NCI-H69 (cell line): ENCODE measurements at places on chromosomes 11 and 22.

DNA sequence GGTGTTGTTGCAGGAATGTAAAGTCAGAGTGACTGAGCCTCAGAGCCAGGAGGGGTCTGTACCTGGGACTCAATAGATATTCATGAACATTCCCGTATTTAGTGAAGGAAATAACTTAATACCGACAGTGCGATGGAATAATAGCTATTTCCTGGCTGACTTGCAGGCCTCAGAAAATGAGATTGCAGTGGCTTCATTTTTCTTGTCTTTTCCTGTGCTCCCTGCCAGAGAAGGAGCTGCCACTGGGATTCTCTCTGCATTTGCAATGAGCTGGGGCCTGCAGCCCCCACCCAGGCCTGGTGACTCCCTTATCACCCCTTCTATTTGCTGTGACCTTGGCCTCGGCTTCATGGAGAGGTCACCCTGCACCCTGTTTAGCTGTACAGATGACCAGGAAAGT, 173.4 kb downstream of the MIAT start:
- DNase-seq = no peak

DNA sequence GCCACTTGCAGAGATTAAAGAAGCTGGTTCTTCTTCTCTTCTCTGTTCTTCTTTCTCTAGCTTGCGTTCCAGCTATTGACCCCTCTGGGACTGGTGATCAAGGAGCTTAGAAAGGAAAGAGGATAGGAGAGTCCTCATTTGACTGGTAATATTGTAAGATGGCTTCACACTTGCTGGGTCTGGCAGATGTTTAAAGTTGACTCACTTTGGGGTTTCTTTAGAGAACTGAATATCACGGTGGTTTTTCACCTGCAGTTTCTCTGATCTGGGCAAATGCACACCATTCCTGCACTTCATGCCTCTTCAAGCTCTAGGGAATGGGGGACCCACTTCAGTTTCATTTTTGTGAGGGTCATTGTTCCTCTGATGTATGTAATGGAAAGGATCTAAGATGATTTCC, 41.8 kb upstream of the DEUP1 start:
- DNase-seq = no peak

GRCh38 chr11:119337581-119338317, 2.9 kb downstream of the C1QTNF5 start:
- DNase-seq = no peak

GRCh38 chr11:62242021-62242420, at the start of gene SCGB1D2:
TSS of gene SCGB1D2 (plus strand) at chr11:62242239. CDS start at chr11:62242308, 69 bp downstream.
- peak; percentile 100 for DNase-seq

DNA sequence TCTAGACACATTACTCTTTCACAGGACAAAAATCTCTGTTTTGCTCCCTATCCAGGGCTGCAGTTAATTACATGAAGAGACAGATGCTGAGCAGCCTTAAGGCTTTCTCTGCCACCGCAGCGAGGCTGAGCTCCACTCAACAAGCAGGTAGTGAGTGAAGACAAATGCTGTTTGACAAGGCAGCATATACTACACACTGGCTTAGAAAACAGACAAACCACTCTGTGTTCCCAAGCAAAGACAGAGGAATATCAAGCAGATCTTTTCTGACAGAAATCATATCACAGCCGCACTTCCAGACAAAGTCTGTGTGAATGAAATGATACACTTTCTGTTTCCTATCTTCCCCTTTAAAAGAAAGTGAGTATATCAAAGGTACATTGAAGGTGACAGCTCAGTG, 368.1 kb downstream of the DCDC1 start:
- DNase-seq = peak; percentile 94

DNA sequence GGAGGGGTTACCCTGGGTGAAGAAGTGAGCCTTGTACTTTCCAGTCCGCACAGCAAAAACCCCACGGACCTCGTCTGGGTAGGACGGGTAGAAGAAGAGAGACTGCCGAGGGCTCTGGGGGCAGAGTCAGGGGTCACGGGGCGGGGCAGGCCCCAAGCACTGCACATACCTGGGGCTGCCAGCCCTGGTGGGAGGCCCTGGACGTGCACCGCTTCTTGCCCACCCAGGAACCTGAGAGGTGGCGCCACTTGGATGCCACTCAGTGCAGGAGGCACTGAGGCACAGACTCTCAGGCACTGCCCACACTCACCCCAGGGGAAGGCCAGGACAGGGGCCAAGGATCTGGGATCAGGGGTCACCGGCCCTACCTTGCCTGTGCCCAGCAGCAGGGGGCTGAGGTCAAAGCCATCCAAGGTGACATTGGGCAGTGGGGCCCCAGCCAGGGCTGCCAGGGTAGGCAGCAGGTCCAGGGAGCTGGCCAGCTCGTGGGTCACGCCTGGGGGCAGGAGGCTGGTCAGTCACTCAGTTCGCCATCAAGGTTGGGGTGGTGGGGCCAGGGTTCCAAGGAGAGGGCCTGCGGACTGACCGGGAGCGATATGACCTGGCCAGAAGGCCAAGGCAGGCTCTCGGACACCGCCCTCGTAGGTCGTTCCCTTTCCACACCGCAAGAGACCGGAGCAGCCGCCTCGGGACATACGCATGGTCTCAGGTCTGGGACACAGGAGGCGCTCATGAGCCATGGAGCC, 2.2 kb downstream of the ARSA start:
- DNase-seq = no peak

DNA sequence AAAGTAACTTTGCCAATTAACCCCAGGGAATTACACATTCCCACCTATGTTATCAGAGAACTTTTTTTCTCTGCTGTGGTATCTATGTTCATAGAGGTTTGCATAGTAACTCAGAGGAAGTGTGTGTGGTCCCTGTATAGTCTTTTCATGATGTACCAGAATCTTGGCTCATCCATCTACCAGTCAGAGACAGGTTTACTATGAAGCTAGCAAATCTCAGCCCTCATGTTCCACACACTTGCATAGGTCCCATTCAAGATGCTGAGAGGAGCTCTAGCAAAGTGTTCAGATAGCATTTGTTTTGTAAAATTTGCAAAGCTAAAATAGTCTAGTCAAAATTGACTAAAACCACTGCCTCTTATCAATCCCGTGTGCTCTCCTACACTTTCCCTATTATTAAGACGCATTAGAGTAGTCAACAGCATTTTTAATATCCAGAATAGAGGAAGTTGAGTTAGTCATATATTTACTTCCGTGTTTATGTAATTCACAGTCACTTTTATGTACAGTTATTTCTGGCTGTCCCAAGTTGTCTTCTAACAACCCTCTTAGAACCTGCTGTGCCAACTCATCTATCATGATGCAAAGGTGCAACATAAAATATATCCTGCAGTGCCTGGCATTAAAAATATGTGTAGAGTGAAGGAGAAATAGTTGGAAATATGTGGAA, 184.2 kb downstream of the FAM76B start:
- DNase-seq = no peak

DNA sequence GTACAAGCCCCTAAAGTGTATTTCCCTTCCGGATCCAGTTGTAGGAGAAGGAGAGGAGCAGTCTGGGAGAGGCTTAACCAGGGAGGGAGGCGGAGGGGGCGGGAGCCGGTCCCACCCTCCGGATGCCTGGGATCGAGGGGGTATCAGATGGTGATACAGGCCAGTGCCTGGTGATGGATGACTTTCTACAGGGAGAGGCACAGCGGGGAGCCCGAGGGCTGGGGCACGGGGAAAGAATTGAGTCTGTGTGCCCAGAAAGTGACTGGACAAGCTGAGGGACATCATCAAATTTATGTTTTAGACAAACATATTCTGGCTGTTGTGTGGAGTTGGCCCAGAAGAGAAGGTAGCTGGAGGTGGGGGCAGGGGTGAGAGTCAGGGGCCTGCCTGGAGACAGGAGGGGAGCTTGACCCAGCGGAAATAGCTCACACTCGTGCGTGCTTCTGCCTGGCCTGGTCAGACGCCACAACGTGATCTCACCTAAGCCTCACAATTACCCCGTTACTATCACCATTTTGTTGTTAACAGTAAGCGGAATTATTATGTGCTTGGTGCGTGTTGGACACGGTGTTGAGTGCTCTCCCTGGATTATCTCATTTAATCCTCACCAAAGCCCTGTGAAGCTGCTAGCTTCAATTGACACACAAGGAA, 42.4 kb downstream of the AMPD3 start:
- DNase-seq = no peak

DNA sequence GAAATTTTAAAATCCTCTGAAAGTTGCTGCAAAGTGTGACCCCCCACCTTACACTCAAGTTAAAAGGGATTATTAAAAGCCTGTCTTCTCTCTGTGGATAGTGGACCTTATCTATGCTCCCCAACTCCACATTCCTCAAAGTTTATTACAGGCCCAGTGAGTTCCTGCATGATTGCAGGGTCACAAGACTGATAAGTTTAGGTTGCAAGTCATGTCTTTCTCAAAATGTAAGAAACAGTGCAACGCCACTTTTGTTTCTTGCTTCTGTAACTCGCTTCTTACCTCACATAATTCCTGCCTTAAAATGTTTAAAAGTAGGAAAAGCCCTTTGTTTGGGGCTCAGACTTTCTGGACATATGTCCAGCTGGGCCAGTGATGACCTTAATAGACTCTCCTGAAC, 38.4 kb upstream of the GLYAT start:
- no peak for DNase-seq

GRCh38 chr11:68711114-68711513, 26.8 kb downstream of the GAL start:
- no peak for DNase-seq

GRCh38 chr22:20206709-20207215, 55.9 kb upstream of the CCDC188 start:
- DNase-seq = no peak

DNA sequence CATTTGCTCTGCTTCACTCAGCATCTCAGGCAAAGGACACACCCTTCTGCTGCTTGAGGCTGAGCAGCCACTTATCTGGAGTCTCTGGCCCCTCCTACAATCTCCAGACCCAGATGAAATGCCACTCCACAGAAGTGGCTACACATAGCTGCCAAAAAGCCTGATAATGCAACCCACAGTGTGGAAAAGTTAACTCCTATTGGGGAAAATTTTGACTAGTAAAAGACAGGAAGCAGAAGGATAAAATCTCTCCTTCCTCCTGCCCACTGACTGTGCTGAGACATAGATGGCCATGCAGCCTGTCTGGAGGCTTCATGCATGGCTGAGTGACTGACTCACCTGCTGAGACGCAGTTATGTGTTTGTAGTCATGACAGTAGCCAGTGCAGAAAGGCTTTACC, 92.3 kb upstream of the TEAD1 start:
- peak; percentile 89 for DNase-seq

GRCh38 chr11:95925011-95925410, 1.1 kb upstream of the MTMR2 start:
- peak; percentile 30 for DNase-seq

DNA sequence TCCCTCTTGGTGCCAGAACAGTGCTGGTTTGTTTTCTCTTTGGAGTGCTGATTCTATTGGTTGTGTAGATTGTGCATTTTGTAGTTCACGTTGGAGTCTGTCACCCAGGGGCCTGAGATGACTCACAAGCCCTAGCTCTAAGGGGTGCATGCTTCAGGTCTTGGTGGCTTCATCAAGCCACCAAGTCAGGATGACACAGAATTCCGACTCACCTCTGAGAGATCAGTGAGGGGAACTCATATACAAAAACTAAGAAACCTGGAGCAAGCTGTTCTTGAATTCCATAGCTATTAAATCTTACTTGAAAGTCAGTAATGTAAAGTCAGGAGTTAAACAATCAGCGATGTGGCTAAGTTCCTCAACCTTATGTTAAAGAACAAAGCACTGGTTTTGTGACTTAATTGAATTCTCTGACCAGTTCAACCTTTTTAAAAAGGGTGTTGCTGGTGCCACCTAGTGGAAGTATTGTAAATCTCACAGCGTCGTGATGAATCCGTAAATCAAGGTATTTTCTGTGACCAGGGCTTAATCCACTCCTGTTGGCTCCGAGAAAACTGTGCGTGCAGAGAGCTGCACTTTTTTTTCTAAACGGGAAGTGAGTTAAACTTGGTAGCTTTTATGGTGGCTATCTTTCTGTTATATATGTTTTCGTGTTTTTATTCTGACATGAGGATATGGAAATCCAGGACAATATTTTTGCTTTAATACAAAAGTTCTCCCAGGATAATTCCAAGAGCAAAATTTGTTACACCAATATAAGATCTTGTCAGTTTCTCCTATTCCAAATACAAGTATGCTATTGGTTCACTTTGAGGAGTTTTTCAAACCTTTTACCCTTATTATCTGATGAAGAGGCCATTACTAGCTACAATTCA, 14.6 kb downstream of the MMP13 start:
- peak; percentile 84 for DNase-seq

GRCh38 chr22:45784357-45785277, 113.0 kb downstream of the ATXN10 start:
- no peak for DNase-seq

DNA sequence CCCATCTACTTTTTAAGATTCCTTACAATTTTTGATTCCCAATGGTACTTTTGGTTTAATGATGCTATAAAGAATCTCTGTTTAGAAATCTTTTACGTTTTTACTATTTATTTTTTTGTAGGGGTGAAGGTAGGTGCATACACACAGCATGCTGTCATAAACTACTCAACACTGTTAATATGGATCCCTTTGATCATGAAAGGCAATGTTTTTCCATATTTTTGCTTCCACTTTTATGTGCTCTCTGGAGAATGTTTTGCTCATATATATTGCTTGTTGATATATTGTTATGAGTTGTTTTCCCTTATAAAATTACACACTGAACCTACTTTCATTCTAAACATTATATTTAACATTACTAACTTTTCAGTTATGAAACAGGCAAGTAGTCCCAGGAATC, 123.6 kb upstream of the TP53AIP1 start:
- no peak for DNase-seq

GRCh38 chr11:2664791-2665525, 34.8 kb downstream of the KCNQ1OT1 start:
- DNase-seq = no peak

DNA sequence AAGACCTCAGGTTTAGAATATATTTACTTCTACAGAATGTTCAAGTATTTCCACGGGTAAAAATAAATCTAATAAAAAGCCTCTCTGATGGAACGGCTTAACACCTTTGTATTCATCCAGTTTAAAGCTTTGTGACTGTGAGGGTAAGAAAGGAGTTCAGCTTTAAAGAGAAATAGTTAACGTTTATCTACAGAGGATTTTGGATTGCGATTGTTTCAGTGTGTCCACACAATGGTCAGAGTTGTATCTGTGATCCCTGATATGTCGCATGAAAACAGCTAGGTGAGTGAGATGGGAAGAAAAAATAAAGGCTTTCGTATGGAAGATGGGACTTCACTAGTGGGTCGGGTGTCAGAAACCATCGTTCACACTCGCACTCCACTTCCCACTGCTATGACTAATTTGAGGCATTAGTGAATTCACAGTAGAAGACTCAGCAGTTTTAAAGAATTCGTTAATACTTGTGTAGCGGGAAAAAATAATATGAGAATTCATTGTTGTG, 1.6 kb downstream of the APLP2 start:
- peak; percentile 54 for DNase-seq

- DNase-seq = no peak
Observed at GRCh38 chr11:70494559-70495350, 96.4 kb downstream of the CTTN start.
